ENCODE measurements at places on chromosomes 4 and X.

DNA sequence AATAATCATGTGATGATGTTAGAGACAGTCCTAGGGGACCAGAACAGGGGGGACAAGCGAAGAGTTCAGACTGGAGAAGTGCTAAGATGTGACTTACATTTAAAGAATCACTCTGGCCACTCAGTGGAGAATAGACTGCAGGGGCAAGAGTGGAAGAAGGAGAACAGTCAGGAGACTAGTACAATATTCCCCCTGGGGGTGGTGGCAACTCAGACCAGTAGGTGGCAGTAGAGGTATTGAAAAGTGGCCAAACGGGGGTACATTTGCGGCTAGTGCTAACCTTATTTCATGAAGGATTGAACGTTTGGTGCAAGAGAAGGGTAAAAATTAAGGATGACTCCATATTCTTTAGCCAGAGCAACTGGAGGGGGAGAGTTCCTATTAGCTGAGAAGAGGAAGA is 2.7 kb upstream of the BMX start:
- peak; percentile 52 for ATAC-seq

GRCh38 chrX:18491587-18492340 is 66.4 kb downstream of the CDKL5 start:
- ATAC-seq: no peak

- ATAC-seq: no peak
Observed at GRCh38 chr4:19126903-19127302, 1105.3 kb upstream of the LCORL start.

DNA sequence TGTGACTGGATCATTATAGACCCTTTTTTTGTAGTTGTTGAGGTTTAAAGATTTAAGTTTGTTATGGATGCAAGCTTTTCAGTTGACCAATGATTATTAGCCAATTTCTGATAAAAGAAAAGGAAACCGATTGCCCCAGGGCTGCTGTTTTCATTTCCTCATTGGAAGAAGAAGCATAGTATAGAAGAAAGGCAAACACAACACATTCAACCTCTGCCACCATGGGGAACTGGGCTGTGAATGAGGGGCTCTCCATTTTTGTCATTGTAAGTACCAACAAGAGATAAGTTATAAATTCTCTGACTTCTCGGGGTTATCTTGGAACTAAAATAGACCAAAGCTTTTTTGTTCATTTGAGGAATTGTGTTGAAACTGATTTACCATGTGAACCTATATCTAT is at the start of gene CYBB:
Gene CYBB (plus strand): TSS at position 203 of the 400 bp plus-strand sequence. CDS start 19 bp downstream, at position 222.
- ATAC-seq: no peak

GRCh38 chr4:119525005-119525749 is 103.4 kb downstream of the PDE5A start:
- no peak for ATAC-seq

- ATAC-seq: no peak
Observed at GRCh38 chr4:173502282-173502681, 27.7 kb downstream of the HAND2 start.

GRCh38 chr4:1569461-1570151 is 114.5 kb downstream of the FAM53A start:
- no peak for ATAC-seq

DNA sequence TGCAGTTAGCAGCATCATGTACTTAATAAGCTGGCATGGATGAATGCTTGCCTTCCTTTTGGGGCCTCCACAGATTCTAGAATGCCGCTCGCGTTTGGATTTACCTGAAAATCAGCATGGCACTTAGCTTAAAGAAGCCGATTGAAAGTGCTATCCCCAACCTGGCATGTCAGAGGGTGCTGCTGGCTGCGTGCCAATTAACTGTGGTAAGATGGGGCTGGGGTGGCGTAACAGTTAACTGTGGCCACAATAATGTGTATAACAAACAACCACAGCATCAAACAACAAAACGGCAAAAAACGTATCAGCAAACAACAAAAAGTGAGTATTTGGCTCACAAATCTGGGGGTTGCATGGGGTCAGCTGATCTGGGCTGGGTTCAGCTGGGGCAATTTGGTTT is 70.5 kb downstream of the CBLL2 start:
- no peak for ATAC-seq

DNA sequence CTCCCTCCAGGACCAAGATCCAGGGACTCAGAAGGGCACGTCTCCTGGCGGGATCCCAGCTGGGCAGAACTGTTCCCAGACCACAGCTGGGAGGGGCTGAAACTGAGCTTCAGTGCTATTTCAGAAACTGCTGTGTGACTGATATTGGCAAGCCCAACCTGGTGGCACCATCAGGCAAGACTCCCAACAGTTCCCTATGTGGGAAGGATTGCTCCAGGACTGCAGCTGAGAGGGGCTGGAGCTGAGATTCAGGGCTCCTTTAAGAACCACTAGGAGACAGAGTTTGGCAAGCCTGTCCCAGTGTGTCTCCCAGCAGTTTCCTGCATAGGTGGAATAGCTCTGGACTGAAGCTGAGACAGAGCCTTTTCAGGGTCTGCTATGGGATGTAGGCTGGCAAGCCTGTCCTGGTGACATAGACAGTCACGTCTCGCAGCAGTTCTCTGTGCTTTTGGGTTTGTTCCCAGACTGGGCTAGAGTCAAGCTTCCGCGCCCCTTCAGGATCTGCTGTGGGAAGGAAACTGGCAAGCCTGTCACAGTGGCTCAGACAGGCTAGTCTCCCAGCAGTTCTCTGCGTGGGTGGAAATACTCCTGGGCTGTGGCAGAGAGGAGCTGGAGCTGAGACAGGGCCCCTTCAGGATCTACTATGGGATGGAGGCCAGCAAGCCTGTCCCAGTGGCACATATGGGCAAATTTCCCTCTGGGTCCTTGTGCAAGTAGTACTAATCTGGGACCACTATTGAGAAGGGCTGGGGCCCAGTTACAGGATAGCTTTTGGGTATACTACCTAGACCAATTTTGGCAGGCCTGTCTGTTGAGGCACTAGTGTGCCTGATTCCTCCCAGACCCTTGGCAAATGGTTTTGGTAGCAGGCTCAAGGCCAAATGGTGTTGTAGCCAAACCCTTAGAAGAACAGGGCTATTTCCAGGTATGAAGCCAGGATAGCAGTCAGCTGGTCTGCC is 20.2 kb upstream of the MED14 start:
- ATAC-seq: peak; percentile 31

GRCh38 chrX:102129473-102129872 is 4.0 kb downstream of the TCEAL2 start:
- ATAC-seq: no peak

DNA sequence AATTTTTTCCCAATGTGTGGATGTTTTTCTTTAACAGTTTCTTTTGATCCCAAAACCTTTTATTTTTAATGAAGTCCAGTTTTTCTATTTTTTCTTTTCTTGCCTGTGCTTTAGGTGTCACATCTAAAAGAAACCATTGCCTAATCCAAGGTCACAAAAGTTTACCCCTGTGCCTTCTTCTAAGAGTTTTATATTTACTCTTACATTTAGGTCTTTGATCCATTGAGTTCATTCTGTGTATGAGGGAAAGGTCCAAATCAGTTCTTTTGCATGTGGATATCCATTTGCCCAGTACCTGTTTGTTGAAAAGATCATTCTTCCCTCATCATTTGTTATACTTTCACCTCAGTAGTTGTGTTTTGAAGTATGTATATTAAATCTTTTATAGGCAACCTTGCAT is 13.0 kb downstream of the LRP2BP start:
- no peak for ATAC-seq

DNA sequence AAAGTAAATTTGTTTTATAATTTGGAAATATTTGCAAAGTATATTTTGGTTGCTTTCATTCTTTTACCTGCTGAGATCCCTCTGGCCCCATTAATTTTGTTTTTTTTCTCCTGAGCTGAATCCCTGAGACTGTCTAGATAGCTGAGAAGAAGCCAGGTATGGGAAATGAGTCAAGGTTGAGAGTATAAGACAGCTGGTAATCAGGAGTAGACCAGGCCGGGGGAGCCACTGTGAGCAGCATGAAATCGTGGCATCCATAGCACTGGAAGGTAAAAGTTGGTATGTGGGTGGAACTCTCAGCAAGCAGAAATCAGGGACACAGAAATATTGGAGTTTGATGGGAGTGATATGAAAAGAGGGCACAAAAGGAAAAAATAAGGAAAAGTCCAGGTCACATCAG is 164.5 kb downstream of the FHIP1A start:
- ATAC-seq: peak; percentile 46

DNA sequence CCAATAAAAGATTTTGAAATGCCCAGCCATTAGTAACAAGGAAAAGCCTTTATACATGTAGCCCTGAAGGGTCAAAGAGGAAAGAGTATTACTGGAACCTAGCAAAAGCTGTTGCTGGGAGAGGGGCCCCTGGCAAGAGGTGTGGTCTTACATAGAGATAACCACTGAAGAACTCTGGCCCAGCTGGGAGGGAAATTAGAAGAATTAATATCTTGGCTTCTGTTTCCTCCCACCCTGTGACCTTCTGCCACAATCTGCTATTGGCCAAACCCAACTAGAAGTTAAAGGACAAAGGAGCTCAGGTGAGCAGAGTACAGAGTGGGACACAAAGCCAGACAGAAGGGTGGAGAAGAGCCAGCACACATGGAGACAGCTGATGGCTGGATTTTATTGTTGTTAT is 39.3 kb upstream of the CCNG2 start:
- ATAC-seq: no peak

DNA sequence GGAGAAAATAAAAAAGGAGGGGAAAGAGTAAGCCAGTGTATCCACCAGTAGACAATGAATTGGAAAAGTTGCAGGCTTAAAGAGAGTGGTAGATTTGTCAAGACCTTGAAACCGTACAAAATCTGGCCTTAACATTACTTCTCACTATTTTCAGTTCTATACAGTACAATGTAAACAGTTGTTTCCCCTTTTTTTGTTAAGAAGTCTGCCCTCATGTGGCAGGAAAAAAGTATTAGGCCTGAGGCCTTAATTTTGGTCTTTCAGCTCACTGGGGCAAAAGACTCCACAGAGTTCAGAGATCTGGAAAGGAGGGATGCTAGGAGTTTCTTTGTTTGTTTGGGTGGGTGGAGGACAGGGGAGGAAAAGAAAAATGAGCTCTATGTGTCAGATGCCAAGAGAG is 92.8 kb upstream of the CCDC160 start:
- ATAC-seq: no peak

DNA sequence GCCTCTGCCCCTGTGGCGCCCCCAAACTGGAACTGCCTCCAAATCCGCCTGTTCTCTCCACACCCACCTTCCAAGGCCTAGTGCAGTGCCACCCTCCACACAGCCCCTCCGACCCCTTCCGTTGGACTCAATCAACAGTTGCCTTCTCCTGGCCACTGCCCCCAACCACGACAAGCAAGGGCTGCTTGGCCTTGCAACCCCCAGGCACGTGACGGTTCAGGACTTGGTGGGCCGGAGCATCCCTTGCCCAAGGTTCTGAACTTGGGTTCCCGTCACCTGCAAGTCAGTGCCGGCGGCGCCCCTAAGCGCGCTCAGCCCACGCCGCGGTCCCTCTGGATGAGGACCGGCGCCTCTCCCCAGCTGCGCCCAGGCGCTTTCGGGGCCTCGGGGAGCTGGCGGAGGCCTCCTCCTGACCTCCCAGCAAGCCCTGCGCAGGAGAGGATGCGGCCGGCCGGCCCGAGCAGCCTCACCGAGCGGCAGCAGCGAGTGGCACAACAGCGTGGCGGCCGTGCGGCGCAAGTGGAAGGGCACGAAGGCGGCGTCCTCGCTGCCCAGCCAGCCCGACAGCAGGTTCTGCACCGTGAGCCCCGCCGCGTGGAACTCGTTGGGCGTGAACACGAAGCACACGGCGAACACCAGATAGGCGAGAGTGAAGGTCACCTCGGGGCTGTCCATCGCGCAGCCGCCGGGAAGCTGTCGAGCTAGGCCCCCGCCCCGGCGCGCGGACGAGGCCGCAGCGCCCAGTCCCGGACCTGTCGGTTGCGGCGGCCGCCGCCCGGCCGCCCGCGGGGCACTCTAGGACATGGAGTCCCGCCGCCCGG is 750 bp downstream of the TMEM129 start:
- peak; percentile 23 for ATAC-seq

DNA sequence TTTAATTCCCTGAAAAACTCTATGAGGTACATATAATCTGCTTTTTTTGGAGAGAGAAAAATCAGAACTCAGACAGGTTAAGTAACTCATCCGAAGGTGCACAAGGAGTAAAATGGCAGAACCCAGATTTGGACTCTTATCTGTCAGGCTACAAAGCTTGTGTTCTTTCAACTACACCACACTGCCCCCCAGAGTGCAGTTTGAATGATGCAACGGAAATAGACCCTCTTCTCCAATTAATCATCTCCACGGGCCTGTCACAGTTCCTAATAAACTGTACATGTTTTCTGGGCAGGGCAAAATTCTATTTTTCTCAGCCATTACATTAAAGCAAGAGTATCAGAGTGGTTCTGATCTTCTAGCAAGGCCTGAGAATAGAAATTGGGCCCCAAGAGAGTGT is 35.3 kb upstream of the DCX start:
- no peak for ATAC-seq

DNA sequence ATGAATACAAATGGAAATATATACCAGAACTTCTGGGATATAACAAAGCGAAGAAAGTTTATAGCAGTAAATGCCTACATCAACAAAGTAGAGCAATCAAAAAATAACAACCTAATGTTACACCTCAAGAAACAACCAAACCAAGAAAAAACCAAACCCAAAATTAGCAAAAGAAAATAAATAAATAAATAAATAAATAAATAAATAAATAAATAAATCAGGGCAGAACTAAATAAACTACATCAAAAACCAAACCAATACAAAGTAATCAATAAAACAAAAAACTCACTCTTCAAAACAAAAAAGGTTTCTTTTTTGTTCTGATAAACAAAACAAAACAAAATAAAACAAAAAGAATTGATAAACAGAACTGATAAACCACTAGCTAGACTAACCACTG is 88.4 kb upstream of the SPIN4 start:
- ATAC-seq: no peak

DNA sequence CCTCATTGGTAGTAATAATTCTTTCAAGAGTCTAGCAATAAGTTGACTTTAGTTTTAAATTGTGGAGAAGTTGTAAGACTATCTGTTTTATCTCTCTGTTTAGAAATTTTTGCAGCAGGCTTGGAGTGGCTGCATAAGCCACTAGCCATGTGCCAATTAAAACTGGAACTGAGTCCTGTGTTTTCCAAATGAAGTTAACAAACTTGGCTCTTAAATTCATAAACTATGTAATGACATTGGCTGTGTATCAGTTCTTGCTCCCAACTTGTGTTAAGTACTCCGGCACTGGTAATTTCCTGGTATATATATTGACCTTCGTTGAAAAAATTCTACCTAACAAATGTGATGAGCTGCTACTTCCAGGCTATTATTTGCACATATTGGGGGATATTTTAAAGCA is 420.4 kb downstream of the GBA3 start:
- no peak for ATAC-seq

GRCh38 chr4:53012738-53013137 is 150.6 kb downstream of the RASL11B start:
- no peak for ATAC-seq

- ATAC-seq: peak; percentile 75
Observed at GRCh38 chr4:74624351-74625151, 169.8 kb downstream of the BTC start.

GRCh38 chr4:2303121-2303685 is 41.3 kb upstream of the MXD4 start:
- ATAC-seq: no peak

DNA sequence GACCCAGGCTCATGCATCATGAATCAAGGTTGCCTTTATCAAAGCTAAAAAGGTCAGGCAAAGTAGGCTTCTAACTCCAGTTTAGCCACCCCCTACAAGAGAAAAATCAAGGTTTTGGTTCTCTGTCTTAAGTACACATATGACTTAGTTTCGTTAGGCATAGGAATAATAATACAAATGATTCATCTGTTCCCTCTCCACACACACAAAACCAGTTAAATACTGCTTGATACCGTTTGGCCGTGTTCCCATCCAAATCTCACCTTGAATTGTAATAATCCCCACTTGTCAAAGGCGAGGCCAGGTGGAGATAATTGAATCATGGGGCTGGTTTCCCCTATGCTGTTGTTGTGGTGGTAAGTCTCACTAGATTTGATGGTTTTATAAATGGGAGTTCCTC is 226.2 kb downstream of the HS6ST2 start:
- ATAC-seq: peak; percentile 84

Measured in esophagus mucosa (tissue), 1 donor.